ENCODE measurements at places on chromosomes 2 and 18.

DNA sequence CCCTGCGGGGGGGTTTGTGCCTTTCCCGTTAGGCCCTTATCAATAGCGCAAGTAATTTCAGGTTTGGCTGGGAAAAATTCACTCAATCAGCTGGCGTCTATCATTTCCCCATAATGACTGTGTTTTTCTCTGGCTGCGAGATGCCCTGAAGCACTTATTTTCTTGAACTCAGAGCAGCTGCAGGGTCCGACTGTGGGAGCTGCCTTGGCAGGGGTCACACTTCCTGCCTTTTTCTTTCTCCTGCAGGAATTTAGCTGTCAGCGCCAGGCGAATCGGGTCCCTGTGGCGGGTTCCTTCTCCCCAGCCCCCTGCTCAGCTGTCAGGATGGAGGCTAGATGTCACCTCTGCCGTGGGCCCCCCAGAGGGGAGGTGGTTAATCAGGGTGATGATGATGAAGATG lies 81.3 kb upstream of the HPCAL1 start:
- no peak overlapping the region for H3K4me3 ChIP-seq
- DNase-seq = no peak
- H3K36me3 ChIP-seq = no peaks in the 10 kb centered on the region
- 0 out of 2 replicates have a peak, but pooled peaks cover 6% of the 10 kb centered on the region for H3K4me1 ChIP-seq
- H3K27me3 ChIP-seq = no peaks in the 10 kb centered on the region

- DNase-seq = no peak
- peak overlapping the region; percentile 46 for H3K27ac ChIP-seq
- H3K36me3 ChIP-seq = peaks cover 23% of the 10 kb centered on the region
- no peaks in the 10 kb centered on the region for H3K27me3 ChIP-seq
- H3K4me3 ChIP-seq = no peak overlapping the region
Observed at GRCh38 chr2:235713189-235713588, 219.3 kb downstream of the AGAP1 start.

- H3K27me3 ChIP-seq = no peaks in the 10 kb centered on the region
- H3K4me1 ChIP-seq = no peaks in the 10 kb centered on the region
- H3K36me3 ChIP-seq = no peaks in the 10 kb centered on the region
- no peak overlapping the region for H3K4me3 ChIP-seq
- H3K27ac ChIP-seq = no peak overlapping the region
- DNase-seq = no peak
Observed at GRCh38 chr2:193461431-193461934, 1266.8 kb upstream of the TMEFF2 start.

- no peaks in the 10 kb centered on the region for H3K36me3 ChIP-seq
- no peaks in the 10 kb centered on the region for H3K27me3 ChIP-seq
- H3K4me3 ChIP-seq = no peak overlapping the region
- H3K4me1 ChIP-seq = peaks cover 12% of the 10 kb centered on the region
Observed at GRCh38 chr2:51981783-51982182, 949.9 kb upstream of the NRXN1 start.

DNA sequence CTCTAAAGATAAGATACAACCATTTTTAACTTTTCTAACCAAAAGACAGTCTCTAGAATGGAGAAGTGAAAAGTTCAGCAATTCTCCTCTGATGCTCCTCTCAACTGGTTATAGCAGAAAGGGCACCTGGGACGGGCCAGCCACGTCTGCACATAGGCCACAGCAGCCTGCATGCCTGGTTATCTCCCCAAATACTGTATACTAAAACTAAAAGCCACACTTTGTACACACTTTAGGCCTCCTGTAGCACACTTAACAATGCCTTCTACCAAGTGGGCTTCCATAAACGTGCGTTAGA lies 179.1 kb downstream of the ANKRD44 start:
- H3K4me3 ChIP-seq = no peak overlapping the region
- H3K27me3 ChIP-seq = no peaks in the 10 kb centered on the region
- DNase-seq = no peak
- H3K27ac ChIP-seq = no peak overlapping the region

DNA sequence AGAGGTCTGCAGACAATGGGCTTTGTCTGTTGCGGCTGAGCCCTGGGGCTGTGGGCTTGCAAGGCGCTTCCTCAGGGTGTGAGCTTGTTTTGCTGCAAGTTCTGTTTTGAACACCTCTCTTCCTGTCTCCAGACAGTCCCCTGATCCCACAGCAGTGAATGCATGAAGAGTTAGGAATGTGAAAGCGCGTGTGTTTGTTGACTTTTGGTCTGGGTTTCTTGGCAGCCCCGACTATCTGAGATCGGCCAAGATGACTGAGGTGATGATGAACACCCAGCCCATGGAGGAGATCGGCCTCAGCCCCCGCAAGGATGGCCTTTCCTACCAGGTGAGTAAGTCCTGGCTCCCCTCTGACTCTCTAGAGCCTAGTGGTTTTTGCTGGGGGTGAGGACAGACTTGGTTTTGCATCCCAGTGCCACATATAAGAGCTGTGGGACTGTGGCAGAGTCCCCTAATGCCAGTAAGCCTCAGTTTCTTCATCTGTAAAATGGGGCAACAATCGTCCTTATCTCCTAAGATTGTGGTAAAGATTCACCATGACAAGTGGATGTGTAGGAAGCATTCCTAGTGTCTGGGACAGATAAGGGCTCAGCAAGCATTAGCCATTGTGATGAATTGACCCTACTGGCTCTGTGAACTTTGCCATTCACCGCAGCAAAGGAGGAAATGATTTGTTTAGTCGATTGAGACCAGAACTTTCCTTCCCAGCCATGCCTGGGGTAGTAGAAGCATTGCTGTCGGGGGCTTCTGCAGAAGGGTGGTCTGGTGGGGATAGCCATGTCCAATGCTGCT lies 3.0 kb downstream of the LBH start:
- peak overlapping the region; percentile 79 for H3K27ac ChIP-seq
- peak overlapping the region; percentile 25 for H3K4me3 ChIP-seq
- peaks cover 47% of the 10 kb centered on the region for H3K4me1 ChIP-seq
- DNase-seq = no peak
- peaks cover 23% of the 10 kb centered on the region for H3K27me3 ChIP-seq

GRCh38 chr2:6896930-6897759 lies 19.6 kb downstream of the RSAD2 start:
- H3K4me1 ChIP-seq = no peaks in the 10 kb centered on the region
- no peak for DNase-seq
- peaks cover 3% of the 10 kb centered on the region for H3K36me3 ChIP-seq
- H3K27ac ChIP-seq = no peak overlapping the region
- H3K27me3 ChIP-seq = peaks cover 10% of the 10 kb centered on the region

DNA sequence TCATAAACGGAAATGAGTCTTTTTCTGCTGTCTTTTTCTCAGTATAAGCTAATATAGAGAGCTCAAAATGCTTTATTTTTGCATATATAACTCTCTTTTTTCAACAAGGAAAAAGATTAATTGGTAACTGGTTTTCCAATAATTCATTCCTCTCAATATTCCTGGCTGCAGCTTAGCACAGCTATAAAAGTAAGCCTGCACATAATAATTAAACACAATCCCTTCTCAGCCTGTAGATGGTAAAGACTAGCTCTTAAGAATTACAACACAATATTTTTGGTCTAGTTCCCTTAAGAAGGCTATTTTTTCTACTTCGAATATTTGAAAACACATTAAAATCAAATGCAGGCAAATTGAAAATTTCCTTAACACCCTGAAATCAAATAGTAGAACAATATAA lies 258.0 kb downstream of the DOK6 start:
- no peak for DNase-seq
- H3K27ac ChIP-seq = no peak overlapping the region
- H3K36me3 ChIP-seq = no peaks in the 10 kb centered on the region

GRCh38 chr2:232731470-232731869 lies 34.3 kb downstream of the GIGYF2 start:
- no peak overlapping the region for H3K27ac ChIP-seq
- peaks cover 8% of the 10 kb centered on the region for H3K36me3 ChIP-seq
- H3K4me1 ChIP-seq = no peaks in the 10 kb centered on the region
- no peak for DNase-seq
- no peak overlapping the region for H3K4me3 ChIP-seq

DNA sequence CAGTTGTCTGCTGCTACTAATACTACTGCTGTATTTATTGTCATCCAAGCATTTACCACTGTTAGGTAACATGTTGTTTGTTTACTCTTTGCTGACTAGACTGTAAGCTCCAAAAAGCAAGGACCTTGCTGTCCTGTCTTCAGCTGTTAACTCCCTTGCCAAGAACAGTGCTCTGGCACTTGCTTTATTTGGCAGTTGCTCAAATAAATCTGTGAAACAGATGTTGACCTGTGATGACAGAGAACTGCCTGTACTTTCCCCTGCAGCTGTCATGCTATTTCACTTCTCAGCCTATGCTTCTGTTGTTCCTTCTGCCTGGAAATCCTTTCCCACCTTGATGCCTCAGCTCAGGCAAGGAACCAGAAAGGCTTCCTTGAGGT lies 181.2 kb downstream of the ATAD2B start:
- H3K4me3 ChIP-seq = no peak overlapping the region
- H3K4me1 ChIP-seq = peaks cover 21% of the 10 kb centered on the region
- H3K27ac ChIP-seq = no peak overlapping the region
- no peaks in the 10 kb centered on the region for H3K27me3 ChIP-seq

GRCh38 chr2:31413025-31413424 lies 1.5 kb downstream of the XDH start:
- H3K27ac ChIP-seq = no peak overlapping the region
- H3K27me3 ChIP-seq = no peaks in the 10 kb centered on the region
- H3K36me3 ChIP-seq = no peaks in the 10 kb centered on the region
- H3K4me3 ChIP-seq = no peak overlapping the region
- DNase-seq = no peak

DNA sequence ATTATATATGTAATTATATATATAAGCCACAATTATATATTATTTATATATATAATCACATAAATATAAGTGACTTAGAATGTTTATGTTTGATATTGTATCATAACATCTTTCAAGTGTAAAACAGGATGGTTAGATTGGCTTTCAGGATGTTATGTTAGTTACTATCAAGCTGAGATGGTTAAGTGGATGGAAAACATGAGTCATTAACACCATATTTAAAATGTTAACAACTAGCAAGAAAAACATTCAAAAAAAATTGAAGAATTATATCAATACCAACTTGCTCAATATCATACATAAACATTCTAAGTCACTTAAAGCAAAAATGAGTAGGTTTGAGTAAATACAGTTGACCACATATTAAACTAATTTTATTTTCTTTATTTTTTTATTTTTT lies 21.8 kb upstream of the RAB27B start:
- no peaks in the 10 kb centered on the region for H3K27me3 ChIP-seq
- no peak for DNase-seq
- H3K4me1 ChIP-seq = peaks cover 5% of the 10 kb centered on the region
- no peak overlapping the region for H3K27ac ChIP-seq
- no peaks in the 10 kb centered on the region for H3K36me3 ChIP-seq

DNA sequence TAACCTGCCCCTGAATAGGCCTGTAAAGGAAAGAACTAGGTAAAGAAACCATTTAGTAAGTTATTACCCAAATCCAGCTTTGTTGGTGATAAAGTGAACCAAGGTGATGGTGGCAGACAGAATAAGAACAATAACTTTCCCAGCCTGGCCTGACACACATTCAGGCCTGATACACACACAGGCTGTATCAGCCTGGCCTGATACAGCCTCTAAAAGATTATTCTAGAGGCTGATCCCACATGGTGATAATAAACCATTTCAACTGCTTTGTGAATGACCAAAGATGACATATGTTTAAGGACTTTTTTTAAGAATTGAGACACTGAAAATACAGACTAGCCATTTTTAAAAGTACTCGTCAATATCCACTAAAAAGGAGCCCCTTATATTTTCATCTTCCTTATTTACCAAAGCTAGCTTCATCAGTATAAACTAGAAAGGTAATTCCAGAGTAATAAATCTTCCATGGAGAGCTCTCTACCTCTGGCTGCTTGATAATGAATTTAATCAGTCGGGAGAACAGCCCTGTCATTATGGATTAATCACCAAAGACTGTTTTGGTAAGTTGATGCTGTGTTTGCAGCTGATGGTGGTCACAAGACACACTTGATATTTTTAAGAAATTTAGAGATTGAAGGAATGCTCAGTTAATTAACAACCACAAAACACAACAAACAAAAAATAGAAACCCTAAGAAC lies 77.2 kb downstream of the SLC8A1 start:
- H3K4me3 ChIP-seq = no peak overlapping the region
- no peaks in the 10 kb centered on the region for H3K27me3 ChIP-seq
- no peaks in the 10 kb centered on the region for H3K36me3 ChIP-seq
- no peak for DNase-seq
- H3K4me1 ChIP-seq = peaks cover 18% of the 10 kb centered on the region
- no peak overlapping the region for H3K27ac ChIP-seq

All from WTC11 (cell line).